Keratinocyte (primary cell): ENCODE measurements at places on chromosomes 7 and 10.

- no peak for DNase-seq
Measured at GRCh38 chr7:68537774-68538071, 1060.6 kb upstream of the AUTS2 start.

- DNase-seq: no peak
Measured at GRCh38 chr10:113176652-113177155, 226.7 kb downstream of the TCF7L2 start.

- no peak for DNase-seq
Measured at GRCh38 chr7:29871787-29872398, 65.6 kb downstream of the WIPF3 start.

GRCh38 chr10:36448760-36449691, 676.4 kb upstream of the ANKRD30A start:
- no peak for DNase-seq

- no peak for DNase-seq
Measured at GRCh38 chr10:71829171-71829570, 21.9 kb downstream of the PSAP start.

DNA sequence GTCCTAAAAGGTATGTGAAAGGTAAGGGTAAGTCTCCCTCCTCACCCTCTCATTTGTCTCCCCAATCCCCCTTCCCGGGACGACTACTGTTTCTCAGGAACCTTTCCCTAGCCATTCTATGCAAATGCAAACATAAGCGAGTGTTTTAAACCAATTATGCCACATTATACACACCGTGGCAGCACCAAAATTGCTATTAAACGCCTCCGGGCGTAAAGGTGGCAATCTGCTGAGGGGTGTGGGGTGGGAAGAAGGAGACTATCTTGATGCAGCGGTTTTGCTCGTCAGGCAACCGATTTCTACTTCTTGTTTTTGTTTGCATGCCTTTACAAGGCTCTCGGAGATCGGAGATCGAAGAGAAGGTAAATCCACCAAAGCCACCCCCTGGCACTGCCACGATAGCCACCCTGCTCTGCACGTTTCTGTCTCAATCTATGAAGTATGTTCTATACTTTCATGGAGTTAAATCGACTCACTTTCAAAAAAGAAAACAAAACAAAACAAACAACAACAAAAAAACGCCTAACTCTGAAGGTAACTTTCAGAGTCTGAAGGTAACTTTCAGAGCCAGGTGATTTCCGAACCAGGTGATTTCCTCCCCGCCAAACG, 46.0 kb upstream of the CDK1 start:
- DNase-seq: no peak

DNA sequence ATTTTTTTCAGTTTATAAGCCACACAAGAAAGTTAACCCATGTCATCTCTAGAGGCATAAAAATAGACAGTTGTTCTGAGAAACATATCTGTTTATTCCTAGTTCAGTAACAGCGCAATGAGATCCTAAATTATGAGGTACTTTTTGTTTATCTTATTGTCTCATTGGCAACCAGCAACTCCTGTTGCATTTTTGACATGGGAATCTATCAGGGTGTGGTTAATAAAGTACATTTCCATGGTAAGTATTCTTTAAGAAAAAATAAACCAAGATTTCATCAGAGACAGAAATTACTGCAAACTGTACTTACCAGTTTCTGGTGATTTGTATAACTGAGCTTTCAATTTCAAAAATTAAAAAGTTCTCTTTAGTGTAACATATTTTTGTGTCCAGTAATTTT, 9.0 kb downstream of the FAS start:
- DNase-seq: no peak

DNA sequence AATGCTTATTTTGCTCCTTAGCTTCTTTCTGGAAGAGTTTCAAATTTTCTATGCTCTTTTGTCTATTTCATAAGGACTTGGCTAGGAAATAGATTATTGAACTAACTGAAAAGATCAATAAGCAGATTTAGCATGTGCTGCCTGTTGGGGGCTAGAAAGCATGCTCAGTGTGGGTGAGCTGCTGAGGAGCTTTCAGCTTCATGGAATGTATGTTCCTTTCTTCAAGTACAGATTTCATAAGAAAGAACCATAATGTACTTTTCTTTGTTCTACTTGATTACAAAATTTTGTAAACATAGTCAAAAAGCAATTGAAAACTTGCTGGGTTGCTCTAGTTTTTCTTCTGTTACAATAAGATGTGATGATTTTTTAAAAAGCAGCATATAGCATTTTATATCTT, 73.8 kb downstream of the TAF3 start:
- DNase-seq: no peak

GRCh38 chr10:94069884-94070283, 76.2 kb downstream of the PLCE1 start:
- no peak for DNase-seq

DNA sequence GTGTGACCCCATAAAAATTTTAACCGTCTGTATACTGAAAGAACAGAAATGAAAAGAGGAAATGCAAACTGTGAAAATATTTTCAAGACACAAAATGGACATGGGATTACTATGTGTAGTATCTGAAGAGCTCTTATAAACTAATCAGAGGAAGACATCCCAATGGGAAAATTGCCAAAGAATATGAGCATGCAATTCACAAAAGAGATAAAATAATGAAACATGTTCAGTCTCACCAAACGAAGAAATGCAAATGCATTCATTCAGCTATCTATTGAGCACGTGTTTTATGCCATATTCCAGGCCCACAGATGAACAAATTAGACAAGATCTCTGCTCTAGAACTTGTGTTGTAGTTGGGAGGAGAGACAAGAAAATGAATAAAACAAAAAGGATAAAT, 63.2 kb downstream of the NHLRC2 start:
- DNase-seq: no peak

DNA sequence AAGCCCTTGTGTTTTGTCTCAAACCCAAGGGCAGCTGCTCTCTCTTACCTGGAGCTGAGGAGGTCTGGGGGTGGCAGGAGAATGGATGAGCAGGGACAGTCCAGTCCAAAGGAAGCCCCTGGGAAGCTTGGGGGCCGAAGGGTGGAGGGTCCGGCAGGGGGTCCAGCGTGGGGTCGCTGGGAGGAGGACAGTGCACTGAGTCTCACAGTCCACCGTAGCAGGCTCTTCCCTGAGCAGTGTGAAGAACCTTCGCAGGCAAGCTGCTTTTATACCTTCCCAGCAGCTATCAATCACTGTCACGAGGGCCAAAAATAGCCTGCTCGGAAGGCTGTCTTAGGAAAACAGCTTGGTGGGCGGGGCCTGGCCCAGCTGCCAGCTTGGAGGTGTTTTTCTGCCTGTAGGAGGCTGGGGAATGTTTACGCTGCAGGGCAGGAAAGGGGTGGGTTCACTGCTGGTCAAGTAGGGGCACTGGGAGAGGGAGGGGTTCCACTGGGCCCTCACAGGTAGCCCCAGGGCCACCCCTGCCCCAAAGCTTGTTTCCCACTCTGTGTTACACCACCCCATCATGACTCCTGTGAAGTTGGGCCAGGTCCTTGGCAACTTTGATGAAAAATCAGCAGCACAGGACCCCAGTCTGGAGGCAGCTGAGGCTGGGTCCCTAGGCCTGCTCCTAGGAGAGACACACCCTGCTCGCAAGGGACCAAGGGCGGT, at the start of gene DEPP1:
Gene DEPP1 (minus strand): TSS at position 240 of the 711 bp plus-strand sequence. CDS start 779 bp downstream, outside the sequence.
- DNase-seq: peak; percentile 69

GRCh38 chr7:24574950-24575349, 1.7 kb downstream of the PALS2 start:
- DNase-seq: no peak

GRCh38 chr10:71888623-71889387, 37.8 kb upstream of the PSAP start:
- DNase-seq: peak; percentile 52

- no peak for DNase-seq
Measured at GRCh38 chr10:88802523-88803285, at the start of gene LIPM. Gene LIPM, plus strand, starts transcription at chr10:88802730. Its CDS starts 167 bp downstream, at chr10:88802897.

DNA sequence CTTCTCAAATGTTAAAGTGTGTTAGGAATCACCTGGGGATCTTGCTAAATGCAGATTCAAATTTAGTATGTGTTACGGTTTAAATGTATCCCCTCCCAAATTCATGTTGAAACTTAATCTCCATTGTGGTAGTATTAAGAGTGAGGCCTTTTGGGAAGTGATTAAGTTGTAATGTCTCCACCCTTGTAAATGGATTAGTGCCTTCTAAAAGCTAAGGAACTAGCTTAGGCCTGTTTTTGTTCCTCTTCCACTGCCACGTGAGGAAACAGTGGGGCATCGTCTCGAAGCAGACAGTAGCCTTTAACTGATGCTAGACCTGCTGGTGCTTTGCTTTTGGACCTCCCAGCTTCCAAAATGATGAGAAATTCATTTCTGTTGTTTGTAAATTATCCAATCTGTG, 52.3 kb upstream of the SEMA3D start:
- no peak for DNase-seq

- no peak for DNase-seq
Measured at GRCh38 chr7:80106498-80107113, 28.0 kb upstream of the GNAI1 start.

DNA sequence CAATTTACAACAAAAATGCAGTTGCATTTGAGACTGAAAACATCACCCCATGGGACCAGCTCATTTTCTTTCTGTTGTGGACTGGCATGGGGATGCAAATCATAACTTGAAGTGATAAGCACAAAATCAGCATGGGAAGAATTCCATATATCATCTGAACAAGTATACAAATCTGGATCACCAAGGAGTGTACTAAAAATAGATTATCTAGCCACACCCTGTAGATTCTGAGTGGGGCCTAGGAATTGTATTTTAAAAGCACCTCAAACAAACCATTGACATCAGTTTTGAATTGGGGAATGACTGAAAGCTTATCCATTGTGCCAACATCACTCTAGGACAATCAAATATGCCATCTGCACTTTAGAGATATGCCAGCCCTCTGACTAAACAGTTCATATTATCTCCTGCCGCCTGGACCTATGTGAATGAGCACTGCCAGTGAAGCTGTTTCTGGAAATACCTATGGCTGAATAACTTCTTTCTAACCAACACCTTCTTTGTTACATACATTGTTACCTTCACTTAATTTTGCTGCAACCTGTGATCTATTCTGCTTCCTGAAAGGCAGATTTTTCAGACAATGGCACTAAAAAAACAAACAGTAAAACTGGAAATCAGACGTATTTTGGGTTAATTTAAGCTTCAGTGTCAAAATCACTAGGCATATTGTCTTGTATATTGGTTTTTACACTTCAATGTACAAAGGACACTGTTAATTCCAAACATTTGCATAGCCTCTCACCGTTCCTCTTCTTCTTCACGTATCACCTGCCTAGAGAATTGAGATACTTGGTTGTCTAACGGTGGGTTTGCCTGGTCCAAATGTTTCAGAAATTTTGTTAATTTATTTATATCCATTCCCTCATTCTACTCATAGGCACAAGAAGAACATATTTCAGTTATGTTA, 42.4 kb upstream of the HGF start:
- no peak for DNase-seq

GRCh38 chr7:137354961-137355360, 11.4 kb upstream of the PTN start:
- DNase-seq: no peak

DNA sequence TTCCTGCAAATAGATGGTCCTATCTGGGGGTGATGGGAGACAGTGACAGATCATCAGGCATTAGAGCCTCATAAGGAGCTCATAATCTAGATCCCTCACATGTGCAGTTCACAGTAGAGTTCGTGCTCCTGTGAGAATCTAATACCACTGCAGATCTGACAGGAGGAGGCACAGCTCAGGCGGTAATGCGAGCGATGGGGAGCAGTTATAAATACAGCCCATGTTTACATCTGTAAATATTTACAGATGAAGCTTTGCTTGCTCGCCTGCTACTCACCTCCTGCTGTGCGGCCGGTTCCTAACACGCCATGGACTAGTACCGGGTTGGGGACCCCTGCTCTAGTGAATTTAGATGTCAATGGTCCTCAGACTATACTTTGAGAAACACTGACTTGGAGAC, 17.0 kb upstream of the CDCA7L start:
- no peak for DNase-seq

DNA sequence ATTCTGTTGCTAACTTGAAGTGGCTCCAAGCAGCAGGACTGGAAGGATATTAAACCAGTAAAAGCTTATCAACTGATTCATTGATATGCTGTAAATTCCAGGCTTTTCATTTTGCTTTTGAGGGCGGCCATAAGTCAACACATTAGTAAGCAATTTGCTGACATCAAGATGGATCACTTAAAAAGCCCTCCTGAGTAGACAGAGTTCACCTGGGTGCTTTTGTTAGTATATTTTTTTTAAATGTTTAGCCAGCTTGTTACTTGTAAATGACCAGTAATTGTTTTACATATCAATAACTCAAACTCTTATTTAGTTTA, 26.5 kb downstream of the RNF32 start:
- DNase-seq: no peak

GRCh38 chr10:72334825-72335393, 19.8 kb downstream of the DNAJB12 start:
- no peak for DNase-seq

DNA sequence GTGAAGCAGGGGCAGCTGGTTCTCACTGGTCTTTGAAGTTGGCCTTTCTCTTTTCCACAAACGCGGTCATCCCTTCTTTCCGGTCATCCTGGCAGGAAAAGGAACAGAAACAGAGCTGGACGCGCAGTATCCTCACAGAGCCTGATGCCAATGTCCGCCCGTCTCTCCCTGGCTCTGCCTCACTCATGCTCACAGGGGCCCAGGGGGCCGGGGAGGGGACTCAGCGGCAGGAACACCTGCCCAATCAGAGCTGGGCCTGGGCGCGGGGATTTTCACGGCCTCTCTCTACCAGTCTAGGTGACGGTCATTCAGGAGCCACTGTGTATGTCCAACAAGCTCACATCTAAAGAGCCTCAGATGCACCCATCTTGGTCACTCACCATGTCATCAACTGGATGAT, 5.0 kb upstream of the FUOM start:
- DNase-seq: no peak

DNA sequence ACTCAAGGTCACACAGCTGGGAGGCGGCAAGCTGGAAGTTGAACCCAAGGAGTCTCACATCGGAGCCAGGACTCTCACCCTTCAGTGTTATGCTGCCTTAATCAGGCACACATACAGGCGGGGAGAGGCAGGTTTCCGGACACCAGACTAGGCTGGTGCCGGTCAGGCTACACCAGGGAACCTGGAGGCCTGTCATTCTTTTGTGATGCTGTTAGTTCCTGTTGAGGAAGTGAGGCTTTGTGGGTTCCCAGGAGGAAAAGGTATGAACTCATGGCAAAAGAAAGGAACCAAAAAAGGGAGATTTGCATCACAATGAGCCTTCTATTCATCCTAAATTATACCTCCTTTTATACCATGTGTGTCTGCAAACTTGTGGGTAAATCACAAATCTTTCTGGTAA, 103.8 kb downstream of the TCF7L2 start:
- no peak for DNase-seq
